ENCODE measurements at places on chromosomes 7 and 10.

DNA sequence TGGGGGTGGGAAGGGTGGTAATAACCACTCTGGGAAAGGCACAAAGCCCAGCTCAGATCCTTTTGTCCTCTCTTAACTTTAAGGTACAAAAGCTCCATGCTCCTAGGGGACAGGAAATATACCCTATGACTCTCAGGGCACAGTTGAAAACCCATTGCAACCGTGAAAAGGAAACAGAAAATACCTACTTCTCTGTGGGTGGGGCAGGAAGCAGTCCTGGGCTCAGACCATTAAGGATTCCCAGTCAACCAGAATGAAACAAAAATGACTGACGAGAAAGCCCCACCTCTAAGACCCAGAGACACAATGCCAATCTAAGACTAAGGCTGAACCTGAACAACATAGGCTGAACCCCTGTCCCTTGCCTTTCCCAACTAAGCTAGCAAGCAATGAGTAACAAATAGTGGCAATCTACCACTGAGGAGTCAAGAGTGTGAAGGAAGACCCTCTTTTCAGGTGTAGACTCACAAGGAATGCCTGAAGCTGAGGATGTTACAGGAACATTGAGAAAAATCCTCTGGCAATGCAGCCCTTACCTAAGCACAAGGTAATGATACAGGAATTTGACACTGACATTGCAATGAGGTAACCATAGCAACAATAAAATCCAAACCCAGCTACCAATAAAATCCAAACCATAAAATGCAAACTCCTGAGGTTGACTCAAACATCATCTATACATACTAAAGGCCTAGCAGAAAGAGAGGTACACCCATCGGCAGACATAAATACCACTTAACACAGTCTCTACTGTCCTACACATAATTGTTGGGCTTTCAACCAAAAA lies 380.1 kb downstream of the HPSE2 start:
- DNase-seq = no peak

GRCh38 chr7:10038351-10038750 lies 935.3 kb upstream of the PHF14 start:
- DNase-seq = no peak

DNA sequence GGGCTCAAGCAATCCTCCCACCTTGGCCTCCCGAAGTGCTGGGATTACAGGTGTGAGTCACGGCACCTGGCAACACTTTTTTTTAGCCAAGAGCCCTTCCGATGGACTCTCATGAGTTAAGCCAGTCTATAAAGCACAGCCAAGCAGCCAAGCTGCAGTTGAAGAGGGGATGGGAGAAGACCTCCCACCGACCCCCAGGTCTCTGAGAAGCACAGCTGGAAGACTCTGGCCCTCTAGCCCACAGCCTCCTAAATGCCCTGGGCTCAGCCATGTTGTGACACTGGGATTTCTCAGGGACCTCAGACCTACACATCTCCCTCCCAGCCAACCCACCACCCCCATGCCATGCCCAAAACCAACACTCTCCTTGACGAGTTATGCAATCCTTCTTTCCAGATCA lies 31.1 kb downstream of the CALML3 start:
- DNase-seq = no peak

DNA sequence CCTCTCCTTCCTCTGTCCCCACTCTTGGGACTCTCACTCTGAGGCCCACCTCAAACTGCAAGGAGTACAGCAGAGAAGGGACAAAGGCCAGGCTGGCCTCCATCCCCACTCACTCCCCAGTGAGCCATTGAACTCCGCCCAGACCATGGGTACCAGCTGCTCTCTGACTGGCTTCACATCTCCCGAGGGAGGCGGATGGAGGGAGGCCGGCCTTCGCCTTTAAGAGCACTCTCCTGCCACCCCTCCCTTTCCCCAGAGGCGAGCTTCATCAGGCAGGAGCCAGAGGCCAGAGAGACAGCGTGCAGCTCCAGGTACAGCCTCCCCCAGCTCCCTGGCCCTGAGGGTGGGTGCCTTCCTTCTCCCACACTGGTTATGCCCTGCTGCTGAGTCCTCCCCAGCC lies 1.8 kb upstream of the LDB3 start:
- no peak for DNase-seq

- no peak for DNase-seq
Measured at GRCh38 chr7:50838675-50839377, 56.1 kb upstream of the GRB10 start.

- DNase-seq = no peak
Measured at GRCh38 chr7:91243591-91244301, 20.5 kb upstream of the FZD1 start.

DNA sequence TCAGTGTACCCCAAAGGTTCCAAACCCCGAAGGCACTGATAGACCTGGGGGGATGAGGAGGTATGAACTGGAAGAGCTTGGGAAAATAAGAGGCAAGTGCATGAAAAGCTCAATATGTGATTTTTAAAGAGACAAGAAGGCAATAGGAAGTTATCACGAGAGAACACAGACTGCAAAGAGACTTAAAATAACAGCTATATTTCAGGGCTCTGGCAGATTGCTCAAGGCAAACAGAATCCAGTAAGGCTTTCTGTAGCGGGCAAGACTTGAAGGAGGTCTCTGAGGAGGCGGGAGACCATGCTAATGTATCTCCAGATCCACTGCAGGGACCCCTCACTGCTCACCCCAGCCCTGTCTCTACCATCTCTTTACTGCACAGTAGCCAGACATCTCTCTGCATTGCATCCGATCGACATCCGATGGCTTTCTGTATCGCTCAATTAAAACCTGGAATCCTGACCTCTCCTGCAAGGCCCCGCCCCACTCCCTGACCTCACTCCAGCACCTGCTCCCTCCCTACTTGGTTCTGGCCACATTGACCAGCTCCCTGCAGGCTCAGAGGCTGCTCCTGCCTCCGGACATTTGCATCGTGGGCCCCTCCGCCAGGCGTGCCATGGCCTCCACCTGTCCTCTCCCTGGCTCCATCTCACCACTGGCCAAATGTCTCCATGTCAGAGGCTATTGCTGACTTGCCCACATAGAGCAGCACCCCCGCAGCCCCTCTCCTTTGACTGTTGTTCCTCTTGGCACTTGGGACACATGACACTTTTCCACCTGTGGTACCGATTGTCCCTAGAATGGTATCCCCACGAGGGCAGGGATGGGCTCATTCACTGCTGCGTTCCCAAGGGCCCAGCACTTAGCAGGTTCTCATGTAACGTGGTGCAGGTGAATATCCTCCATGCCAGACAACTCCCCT lies 118.0 kb downstream of the PRKAG2 start:
- DNase-seq = no peak

GRCh38 chr7:128404886-128405470 lies 4.8 kb downstream of the IMPDH1 start:
- no peak for DNase-seq

GRCh38 chr10:86295351-86295750 lies 71.2 kb downstream of the GRID1 start:
- no peak for DNase-seq

- DNase-seq = no peak
Measured at GRCh38 chr10:83184641-83185040, 954.7 kb upstream of the GHITM start.

DNA sequence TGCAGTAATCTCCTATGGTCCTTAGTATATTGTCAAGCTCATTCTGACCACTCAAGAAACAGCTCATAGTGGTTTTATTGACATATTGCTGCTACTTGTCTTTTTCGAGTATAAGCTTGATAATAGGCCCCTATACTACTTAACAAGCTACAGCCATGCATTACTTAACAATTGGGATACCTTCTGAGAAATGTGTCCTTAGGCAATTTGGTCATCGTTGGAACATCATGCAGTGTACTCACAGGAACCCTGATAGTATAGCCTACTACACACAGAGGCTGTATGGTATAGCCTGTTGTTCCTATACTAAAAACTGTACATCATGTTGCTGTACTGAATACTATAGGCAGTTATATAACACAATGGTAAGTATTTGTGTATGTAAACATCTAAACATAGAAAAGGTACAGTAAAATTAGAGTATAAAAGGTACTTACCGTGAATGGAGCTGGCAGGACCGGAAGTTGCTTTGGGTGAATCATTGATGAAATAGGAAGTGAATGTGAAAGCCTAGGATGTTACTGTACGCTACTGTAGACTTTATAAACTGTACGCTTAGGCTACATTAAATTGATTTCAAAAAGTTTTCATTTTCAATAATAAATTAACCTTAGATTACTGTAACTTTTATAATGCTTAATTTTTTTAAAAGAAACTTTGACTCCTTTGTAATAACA lies 160.9 kb downstream of the LRRC4 start:
- DNase-seq = no peak

DNA sequence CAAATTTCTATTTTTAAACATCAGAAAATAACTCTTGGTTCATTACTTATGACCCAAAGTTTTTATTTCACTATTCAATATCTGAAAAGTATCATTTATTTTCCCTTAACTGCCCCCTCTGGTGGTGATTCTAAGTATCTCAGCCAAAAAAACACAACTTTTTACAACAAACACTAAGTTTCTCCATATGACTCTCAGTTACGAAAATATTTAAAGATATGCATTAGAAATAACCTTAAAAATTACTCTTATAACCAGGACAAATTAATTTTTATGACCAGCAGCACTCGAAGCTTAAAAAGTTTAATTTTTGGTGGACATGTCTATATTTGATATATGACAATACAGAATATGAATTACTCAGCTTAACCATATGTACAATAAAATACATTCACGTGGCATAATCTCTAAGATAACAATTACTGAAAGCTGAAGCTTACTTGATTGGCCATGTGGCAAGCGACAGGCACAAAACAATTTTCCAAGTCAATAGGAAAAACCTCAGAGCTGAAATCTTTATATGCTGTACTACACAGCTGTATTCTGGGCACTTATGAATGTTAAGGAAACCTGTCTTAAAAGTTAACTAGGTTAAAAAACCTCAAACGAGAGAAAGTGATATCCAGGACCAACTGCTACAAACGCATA lies 2.3 kb downstream of the HNRNPA2B1 start:
- no peak for DNase-seq

DNA sequence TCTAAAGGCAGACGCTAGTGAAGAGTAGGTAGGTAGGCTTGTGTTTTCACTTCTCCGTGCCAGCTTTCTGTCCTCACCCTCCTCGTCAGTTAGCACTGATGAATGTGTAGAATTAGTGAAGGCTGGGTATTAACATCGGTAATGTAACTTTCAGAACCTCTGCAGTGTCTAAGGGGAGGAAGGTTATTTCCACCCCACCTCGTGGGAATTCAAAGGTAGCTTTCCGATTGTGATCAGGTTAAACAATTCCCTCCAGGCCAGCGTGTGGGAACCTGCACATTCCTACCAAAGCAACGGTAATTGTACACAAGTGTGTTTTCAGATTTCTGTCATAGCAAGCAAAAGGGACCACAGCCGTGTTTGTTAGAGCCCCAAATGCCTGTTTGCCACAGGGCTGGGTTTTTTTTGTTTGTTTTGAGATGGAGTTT lies 405.0 kb upstream of the GALNT17 start:
- DNase-seq = no peak

- DNase-seq = no peak
Measured at GRCh38 chr10:11746883-11747539, 4.8 kb downstream of the ECHDC3 start.

DNA sequence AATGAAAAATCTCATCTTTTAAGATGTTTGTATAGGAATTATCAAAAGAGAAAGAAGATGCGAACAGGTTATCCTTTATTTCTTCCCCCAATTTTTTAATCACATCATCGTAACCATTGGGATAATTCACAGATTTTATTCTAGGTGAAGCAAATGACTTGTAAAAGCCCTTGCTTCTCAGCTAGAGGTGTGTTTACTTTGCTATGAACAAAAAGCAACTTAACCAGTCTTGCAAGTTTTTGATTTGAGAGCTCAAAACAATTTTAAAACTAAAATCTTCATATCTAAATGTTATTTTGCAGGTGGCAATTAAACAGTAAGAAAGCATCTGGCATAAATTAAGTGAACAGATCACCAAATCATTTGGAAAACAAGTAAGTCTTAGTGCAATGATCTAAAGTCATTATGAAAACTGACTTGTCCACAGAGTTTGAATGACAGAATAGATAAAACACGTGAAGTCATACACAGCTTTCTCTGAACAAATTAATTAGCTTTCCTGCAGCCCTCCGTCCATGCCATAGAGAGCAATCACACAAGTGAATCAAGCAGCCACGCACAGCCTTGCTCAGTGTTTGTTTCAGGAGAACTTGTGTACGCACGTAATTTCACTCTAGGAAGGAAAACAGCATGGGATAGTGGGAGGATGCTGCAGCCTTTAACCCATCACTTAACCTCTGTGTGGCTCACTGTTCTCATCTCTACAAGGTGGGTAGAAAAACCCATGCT lies 85.0 kb upstream of the ZNF800 start:
- no peak for DNase-seq

DNA sequence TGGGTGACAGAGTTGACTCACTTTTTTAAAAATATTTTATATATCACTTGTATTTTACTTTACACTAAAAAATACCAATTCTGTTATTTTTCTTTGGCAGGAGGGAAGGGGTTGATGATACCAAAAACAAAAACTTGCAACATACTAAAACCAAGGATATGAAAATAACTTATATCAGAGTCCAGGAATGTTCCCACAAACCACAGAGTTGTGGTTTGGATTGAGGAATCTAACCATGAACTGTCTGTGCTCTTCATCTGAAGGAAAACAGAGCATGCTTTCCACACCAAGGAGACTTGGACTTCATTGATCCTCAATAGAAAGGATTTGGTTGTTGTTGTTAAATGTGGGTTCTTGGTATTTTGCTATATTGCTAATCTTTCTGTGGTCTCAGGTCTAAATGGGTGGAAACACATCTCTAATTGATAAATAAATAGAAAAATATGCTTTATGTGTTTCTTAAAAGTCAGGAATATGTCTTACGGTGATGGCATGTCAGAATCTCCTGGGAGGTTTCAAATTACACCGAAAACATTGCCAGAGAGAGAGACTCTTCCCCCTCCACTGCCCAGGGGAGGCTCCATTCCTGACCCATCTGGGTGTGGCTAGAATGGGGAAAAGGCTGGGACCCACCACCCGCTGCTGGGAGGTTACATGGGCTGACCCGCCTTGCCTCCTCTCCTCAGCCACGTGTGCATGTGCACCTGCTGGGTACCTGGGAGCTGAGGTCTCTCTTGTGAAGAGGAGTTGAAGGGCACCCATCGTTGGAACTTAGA lies 46.9 kb upstream of the STK17A start:
- peak; percentile 88 for DNase-seq

DNA sequence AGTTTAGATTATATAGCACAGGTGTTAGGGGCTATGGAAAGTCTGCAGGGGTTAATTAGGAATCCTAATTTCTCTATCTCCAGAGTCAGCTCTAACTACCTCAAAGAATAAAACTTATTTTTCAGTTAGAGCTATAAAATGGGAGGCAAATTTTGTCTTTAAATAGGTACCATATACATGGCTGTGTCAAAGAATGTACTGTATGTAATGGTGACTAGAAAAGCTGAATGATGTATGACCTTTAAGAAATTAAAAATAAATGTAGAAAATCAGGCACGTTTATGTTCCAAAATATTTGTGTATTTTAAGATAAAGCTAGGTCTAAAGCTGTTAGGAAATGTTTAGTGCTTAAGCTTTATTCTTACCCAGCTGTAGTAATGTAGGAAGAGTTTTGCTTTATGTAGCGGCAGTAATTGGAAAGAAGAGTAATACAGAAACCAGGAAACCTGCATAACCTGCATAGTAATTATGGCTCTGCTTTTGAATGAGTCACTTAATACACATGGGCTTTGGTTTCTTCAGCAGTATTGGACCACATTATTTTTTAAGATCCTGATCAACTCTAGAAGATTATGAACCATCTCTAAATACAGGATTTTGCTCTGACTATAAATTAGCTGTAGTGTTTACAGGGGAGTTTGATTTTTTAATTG lies 85.0 kb downstream of the KMT2E start:
- no peak for DNase-seq

- DNase-seq = peak; percentile 76
Measured at GRCh38 chr7:81725812-81726127, 44.1 kb downstream of the HGF start.

- no peak for DNase-seq
Measured at GRCh38 chr7:4240042-4240441, 442.1 kb upstream of the FOXK1 start.

All from HS-5 (cell line).